Effector memory CD4-positive, alpha-beta T cell (primary cell): ENCODE measurements at places on chromosomes 2 and 18.

DNA sequence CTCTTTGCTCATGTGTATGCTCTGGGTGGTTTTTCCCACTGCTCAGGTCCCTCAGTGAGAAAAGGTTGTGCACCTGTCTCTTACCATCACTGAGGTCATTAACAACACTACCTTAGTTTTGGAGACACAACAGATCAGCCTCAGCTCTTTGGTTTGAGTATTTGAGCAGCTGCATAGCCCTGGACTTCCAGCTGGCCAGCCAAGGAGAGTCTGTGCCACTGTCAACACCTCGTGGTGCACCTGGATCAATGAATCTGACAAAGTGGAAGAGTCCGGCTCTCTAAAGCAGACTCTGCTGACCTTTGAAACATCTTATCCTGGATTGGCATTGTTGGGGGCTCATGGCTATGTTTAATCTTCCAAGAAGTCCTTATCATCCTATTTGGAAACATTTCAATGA is 30.0 kb downstream of the SERPINB8 start:
- no peaks in the 10 kb centered on the region for H3K4me1 ChIP-seq
- H3K27ac ChIP-seq: no peak overlapping the region
- no peak for DNase-seq
- no peaks in the 10 kb centered on the region for H3K27me3 ChIP-seq

DNA sequence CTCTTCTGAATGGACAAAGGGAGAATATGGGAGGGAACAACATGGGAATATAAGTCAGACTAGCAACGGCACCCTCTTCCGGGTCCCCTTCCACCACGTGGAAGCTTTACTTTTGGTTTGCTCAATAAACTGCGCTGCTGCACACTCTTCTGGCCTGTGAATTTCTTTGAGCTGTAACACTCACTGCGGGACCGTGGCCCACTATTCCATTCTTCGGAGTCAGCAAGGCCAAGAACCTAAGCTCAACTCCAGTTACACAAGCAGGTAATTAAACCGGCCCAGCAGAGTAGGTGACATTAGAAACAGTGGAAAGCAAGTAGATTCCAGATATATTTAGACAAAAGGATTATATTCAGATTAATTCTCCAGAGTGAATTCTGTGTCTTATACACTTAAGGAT is 697.4 kb upstream of the NXPH2 start:
- H3K4me1 ChIP-seq: no peaks in the 10 kb centered on the region
- no peak overlapping the region for H3K4me3 ChIP-seq
- DNase-seq: no peak
- no peak overlapping the region for H3K27ac ChIP-seq
- H3K36me3 ChIP-seq: no peaks in the 10 kb centered on the region

DNA sequence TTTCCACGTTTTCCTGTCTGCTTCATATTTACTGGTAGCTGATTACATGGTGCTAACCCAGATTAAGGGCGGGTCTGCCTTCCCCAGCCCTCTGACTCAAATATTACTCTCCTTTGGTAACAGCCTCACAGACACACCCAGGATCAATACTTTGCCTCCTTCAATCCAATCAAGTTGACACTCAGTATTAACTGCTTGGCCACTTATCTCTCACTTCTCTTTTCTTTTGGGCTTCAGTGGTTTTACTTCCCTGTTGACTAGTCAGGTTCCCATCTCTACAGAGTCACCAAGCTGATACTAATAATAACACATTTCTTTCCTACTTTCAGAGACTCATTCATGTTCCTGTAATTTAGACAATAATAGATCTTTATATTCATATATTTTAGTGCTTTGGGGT is 302.2 kb upstream of the MAP2 start:
- H3K4me3 ChIP-seq: no peak overlapping the region
- no peak for DNase-seq
- H3K4me1 ChIP-seq: no peaks in the 10 kb centered on the region
- no peaks in the 10 kb centered on the region for H3K36me3 ChIP-seq
- H3K27ac ChIP-seq: no peak overlapping the region
- H3K27me3 ChIP-seq: no peaks in the 10 kb centered on the region

DNA sequence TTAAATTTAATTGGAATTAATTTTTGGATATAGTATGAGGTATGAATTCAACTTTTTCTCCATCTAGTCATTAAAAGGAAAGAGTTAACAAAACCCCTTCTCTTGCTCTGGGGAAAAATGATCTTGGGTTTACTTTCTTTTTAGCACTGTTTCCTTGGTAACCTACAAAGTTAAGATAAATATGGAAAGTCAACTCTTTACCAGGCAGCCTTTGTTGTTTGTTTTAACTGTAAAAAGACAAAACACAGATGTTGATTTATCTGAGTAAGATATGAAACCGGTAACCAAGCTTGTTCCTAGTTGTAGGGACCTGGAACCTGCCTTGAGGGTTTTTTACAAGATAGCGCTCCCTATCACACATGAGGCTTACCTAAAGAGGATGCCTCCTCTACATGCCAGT is 10.1 kb upstream of the SANBR start:
- no peak overlapping the region for H3K4me3 ChIP-seq
- no peaks in the 10 kb centered on the region for H3K4me1 ChIP-seq
- no peaks in the 10 kb centered on the region for H3K27me3 ChIP-seq
- H3K36me3 ChIP-seq: peaks cover 7% of the 10 kb centered on the region

DNA sequence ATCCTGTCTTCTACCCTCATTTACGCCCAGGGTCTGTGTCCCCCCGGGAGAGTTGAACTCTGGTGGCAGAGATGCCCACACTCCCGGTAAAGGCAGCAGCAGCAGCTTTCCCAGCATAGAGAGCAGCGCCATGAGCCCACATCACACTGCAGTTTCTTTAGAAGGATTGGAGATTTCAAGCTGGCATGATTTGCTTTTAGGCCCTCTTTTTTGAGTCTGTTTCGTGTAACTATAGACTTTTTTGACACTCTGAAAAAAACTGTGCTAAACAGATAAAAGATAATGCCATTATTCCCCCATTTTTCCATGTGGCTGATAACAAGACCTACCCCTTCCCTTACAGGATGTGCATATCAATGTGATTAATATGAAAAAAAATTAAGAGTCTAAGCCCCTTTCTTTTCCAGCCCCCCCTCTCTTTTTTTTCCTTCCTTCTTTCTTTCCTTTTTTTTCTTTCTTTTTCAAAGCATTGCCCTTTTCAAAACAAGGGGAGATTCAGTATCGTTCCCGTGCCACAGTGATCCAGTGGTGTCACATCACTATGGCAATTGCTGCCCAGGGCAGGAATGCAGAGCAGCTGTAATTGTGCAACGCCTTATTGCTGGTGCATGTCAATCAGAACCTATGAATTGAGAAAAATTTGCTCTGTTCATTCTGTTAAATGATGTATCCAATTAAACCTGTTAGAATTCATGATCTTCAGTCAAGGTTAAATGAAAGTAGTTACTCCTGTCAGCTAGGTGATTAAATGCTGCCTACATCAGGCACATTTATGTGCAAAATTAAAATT is 104.5 kb downstream of the CDCA7 start:
- no peak overlapping the region for H3K27ac ChIP-seq
- peaks cover 3% of the 10 kb centered on the region for H3K27me3 ChIP-seq
- no peaks in the 10 kb centered on the region for H3K36me3 ChIP-seq
- no peak overlapping the region for H3K4me3 ChIP-seq
- DNase-seq: no peak
- H3K4me1 ChIP-seq: no peaks in the 10 kb centered on the region

GRCh38 chr18:34993289-34993688 is 47.9 kb upstream of the MAPRE2 start:
- no peaks in the 10 kb centered on the region for H3K27me3 ChIP-seq
- no peak for DNase-seq
- no peaks in the 10 kb centered on the region for H3K36me3 ChIP-seq
- H3K27ac ChIP-seq: no peak overlapping the region
- no peak overlapping the region for H3K4me3 ChIP-seq
- H3K4me1 ChIP-seq: no peaks in the 10 kb centered on the region

DNA sequence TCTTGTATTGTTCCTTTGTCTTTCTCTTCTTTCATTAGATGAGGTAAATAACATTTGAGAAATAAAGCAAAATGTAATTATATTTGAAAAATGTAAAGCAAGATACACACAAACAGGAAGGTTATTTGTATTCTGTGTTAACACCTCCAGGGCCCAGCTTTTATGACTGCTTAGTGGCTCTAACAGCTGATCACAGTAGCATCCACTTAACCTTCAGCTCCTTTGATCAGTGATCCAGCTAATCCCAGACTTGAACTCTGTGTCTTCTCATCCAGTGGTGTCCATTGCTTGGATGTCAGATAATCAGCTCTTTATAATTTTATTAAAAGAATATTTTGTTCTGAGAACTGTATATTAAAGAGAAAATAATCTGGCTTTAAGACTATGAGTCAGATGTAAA is 44.5 kb downstream of the PSMD14 start:
- no peaks in the 10 kb centered on the region for H3K4me1 ChIP-seq
- DNase-seq: no peak
- H3K27me3 ChIP-seq: no peaks in the 10 kb centered on the region

- no peak overlapping the region for H3K4me3 ChIP-seq
- H3K4me1 ChIP-seq: no peaks in the 10 kb centered on the region
- no peak overlapping the region for H3K27ac ChIP-seq
- H3K36me3 ChIP-seq: no peaks in the 10 kb centered on the region
- H3K27me3 ChIP-seq: no peaks in the 10 kb centered on the region
- no peak for DNase-seq
Measured at GRCh38 chr2:195648787-195649186, 8.2 kb upstream of the SLC39A10 start.

- no peaks in the 10 kb centered on the region for H3K27me3 ChIP-seq
- H3K4me1 ChIP-seq: no peaks in the 10 kb centered on the region
- H3K4me3 ChIP-seq: no peak overlapping the region
- H3K36me3 ChIP-seq: no peaks in the 10 kb centered on the region
Measured at GRCh38 chr2:128401680-128402079, 83.0 kb upstream of the HS6ST1 start.

GRCh38 chr2:166297951-166298350 is 77.8 kb downstream of the SCN9A start:
- no peak overlapping the region for H3K4me3 ChIP-seq
- no peak for DNase-seq
- no peak overlapping the region for H3K27ac ChIP-seq
- no peaks in the 10 kb centered on the region for H3K4me1 ChIP-seq

DNA sequence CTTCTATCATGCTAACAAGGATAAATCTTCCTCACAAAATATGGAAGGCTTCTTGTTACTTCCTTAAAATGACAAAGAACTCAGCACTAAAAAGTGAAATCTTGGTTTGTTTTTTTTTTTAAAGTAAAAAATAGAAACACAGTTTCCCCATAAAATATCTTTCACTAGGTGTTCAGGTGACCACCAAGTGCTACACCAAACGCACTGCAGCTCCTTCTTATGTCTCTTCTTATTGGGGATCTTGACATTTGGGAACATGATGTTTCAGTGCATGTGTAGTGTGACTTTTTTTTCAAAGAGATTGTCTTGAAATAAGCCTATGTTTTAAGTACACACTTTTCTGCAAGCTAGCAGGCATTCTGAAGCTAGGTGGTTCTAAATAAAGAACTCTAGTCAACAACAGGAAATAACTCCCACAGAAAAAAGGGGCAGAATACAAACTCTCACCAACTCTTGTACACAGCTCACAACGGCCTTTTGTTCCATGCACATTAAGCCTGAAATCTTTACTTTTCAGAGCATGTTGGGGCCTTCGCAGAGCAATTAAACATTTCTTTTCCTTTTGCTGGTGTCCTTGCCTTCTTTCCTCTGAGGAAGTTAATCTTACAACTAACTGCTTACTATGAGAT is 13.2 kb upstream of the SERTAD2 start:
- H3K4me1 ChIP-seq: peaks cover 16% of the 10 kb centered on the region
- H3K27me3 ChIP-seq: no peaks in the 10 kb centered on the region
- H3K27ac ChIP-seq: no peak overlapping the region
- H3K4me3 ChIP-seq: no peak overlapping the region
- no peaks in the 10 kb centered on the region for H3K36me3 ChIP-seq

DNA sequence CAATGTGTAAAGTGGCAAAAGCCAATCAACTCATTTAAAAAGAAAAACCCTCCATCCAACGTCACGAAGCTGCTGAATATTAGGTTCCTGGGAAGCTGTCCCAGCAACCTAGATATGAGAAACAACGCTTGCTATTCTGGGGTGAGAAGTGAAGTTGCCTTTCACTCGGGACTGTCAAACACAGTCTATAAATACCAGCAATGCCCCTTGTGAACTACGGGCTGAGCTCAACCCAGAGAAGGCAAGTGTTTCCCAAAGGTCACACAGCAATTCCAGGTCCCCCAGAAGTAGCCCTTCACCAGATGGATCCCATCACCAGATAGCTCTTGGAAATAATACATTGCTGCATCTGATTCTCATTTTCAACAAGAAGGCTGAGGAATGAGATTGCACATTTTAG is 67.9 kb downstream of the BCL11A start:
- H3K36me3 ChIP-seq: no peaks in the 10 kb centered on the region
- no peak overlapping the region for H3K4me3 ChIP-seq
- H3K27ac ChIP-seq: no peak overlapping the region
- no peak for DNase-seq
- H3K27me3 ChIP-seq: no peaks in the 10 kb centered on the region
- no peaks in the 10 kb centered on the region for H3K4me1 ChIP-seq

DNA sequence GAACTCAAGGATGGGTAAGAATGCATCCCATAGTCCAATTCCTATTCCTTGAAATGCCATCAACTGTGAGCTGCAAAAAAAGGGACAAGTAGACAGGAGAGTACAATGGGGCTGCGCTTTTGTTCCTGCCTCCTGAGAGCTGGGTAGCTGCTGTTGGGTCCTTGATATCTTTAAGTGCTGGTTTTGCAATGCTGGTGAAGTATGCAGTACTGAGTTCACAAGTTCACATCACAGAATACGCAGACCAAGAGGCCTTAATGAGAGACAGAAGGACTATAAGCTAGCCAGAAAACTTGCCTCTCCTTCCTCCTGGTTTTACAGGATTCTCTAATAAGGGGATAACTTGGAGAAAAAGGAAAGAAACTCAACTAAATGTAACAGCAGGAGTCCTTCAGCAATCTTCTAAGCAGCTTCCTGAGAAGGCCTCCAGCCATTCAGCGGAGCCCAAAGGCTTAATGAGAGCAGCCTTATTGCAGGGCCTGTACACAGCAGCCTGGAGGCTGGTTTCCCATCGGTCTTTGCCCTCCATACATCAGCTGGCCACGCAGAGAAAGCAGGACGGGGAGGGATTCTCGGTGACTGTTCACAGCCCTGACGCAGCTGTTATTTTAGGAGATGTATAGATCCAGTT is 293.1 kb downstream of the CDCA7 start:
- H3K27me3 ChIP-seq: no peaks in the 10 kb centered on the region
- H3K4me3 ChIP-seq: no peak overlapping the region
- H3K36me3 ChIP-seq: no peaks in the 10 kb centered on the region
- no peak for DNase-seq

- H3K4me1 ChIP-seq: no peaks in the 10 kb centered on the region
- no peak overlapping the region for H3K4me3 ChIP-seq
- H3K36me3 ChIP-seq: no peaks in the 10 kb centered on the region
- DNase-seq: no peak
- H3K27ac ChIP-seq: no peak overlapping the region
Measured at GRCh38 chr2:216405588-216405987, 6.7 kb upstream of the SMARCAL1 start.

GRCh38 chr2:8508766-8509165 is 173.1 kb upstream of the ID2 start:
- DNase-seq: no peak
- H3K27me3 ChIP-seq: no peaks in the 10 kb centered on the region
- H3K27ac ChIP-seq: no peak overlapping the region
- H3K36me3 ChIP-seq: no peaks in the 10 kb centered on the region
- no peak overlapping the region for H3K4me3 ChIP-seq

GRCh38 chr2:238244151-238244550 is 4.3 kb upstream of the HES6 start:
- no peaks in the 10 kb centered on the region for H3K36me3 ChIP-seq
- H3K27me3 ChIP-seq: no peaks in the 10 kb centered on the region
- no peak for DNase-seq
- no peak overlapping the region for H3K4me3 ChIP-seq

GRCh38 chr2:58047961-58048360 is 1.4 kb downstream of the VRK2 start:
- DNase-seq: no peak
- H3K4me3 ChIP-seq: no peak overlapping the region
- H3K27me3 ChIP-seq: no peaks in the 10 kb centered on the region
- peaks cover 18% of the 10 kb centered on the region for H3K4me1 ChIP-seq
- no peak overlapping the region for H3K27ac ChIP-seq
